ENCODE measurements at places on chromosomes 5 and 9.

DNA sequence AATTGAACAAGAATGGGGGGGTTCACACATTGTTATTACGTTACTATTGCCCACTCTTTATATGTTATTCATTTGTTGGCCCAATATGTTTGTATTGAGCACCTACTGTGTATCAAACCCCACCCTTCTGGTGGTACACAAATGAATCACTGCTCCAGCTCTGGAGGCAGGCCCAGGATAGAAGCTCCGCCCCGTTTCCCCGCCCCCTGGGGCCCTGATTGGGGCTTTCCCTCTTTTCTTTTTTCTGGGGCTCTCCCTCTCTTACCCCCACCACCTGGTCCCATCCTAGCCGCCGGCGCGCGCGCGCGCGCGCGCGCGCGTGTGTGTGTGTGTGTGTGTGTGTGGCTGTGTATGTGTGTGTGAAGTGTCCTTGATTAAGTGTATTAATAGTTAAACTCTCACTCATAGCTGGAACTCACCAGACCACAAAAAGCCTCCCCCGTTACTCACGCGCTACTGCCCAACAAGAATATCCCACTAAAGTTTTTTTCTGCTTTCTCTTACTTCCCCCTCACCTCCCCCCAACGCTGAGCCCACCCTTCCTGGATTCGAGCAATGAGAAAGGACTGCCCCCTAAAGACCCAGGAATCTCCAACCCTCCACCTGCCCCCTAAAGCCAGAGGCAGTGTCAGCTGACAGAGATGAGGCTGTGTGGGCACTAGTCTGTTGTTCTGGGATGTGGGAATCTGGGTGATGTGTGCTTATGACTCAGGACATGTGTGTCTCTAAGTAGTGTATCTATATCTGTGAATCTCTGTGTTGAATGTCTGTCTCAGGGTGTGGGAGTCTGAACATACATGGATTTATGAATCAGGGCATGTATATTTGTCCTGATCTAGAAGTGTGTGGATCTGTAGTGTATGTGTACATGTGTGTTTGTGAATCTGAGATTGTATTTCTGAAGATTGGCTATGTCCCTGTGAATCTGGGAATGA is 4.0 kb downstream of the CXXC5 start:
- DNase-seq, result no peak

- DNase-seq, result no peak
Observed at GRCh38 chr5:135707302-135707701, 127.2 kb upstream of the SLC25A48 start.

- no peak for DNase-seq
Observed at GRCh38 chr5:15238006-15238405, 262.0 kb upstream of the FBXL7 start.

DNA sequence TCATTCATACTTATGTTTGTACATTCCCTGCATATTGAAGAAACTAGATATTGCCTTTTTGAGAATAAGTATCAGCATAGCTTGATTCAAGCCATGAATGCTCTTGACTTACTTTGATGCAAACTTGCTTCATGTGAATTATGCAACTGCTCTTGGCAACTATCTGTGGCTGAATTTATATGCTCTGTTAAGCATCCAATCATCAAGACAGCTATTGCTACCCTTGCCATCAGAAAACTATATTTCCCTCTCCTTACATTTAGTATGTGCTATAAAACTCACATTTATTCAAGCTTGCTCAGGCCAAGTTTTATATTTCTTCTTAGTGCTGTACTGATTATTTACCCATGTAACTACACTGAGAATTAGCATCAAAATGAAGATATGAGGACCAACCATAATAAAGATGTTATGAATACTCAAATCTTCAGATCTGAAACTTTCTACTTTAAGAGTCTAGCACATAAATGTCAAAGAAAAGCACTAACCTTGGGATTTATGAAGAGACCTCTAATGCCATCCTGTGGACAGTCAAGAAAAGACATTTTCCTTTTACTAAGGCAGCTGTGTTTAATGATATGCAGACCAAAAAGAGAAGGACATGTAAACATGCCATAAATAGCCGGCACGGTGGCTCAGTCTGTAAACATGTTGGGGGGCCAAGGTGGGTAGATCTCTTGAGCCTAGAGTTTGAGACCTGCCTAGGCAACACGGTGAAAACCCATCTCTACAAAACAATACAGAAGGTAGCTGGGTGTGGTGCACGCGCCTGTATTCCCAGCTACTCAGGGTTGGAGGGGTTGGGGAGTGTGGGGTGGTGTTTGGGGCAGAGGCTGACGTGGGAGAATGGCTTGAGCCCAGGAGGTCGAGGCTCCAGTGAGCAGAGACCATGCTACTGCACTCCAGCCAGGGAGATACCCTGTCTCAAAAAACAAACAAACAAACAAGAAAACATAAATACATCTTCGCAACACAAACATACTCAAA is 267.0 kb upstream of the TYRP1 start:
- no peak for DNase-seq

- no peak for DNase-seq
Observed at GRCh38 chr9:34777666-34778065, 67.7 kb upstream of the CCL21 start.

DNA sequence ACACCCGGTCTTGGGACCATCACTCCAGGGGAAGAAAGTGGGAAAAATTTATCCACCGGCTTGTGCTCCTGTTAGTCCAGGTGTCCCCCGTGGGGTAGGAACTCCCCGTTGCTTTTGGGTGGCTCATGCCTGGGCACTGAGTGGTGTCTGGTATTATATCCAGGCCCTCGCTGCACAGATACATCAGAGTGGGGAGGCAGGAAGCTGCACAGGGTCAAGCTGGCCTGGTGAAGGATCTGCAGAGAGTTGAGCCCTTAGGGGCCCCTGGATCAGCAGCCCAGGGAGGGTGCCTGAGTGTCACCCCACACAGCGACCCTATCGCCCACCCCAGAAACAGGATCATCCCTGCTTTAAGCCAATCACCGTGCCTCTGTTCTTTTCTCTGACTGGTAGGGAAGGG is 24.4 kb upstream of the COL5A1 start:
- DNase-seq, result no peak

DNA sequence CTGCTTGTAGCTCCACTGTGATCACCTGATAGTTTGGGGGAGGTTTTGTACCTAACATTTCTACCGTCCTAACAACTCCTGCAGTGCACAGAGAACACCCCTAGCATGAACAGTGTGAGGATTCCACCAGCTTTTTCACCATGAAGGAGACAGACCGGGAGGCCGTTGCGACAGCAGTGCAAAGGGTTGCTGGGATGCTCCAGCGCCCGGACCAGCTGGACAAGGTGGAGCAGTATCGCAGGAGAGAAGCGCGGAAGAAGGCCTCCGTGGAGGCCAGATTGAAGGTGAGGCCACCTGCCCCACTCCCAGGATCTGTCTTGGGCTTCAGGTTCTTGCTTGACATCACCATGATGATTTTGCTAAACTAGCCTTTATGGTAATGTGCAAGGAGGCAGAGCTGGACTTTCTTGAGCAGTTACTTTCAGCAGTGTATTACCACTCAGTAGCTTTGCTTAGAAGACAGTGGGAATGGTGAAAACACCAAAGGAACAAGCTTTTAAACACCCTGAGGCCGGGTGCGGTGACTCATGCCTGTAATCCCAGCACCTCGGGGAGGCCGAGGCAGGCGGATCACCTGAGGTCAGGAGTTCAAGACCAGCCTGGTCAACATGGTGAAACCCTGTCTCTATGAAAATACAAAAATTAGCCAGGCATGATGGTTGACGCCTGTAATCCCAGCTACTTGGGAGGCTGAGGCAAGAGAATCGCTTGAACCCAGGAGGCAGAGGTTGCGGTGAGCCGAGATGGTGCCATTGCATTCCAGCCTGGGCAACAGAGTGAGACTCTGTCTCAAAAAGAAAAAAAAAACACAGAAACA is 3.3 kb downstream of the EXOC3 start:
- no peak for DNase-seq

GRCh38 chr5:132327252-132327955 is 33.2 kb downstream of the SLC22A4 start:
- no peak for DNase-seq

DNA sequence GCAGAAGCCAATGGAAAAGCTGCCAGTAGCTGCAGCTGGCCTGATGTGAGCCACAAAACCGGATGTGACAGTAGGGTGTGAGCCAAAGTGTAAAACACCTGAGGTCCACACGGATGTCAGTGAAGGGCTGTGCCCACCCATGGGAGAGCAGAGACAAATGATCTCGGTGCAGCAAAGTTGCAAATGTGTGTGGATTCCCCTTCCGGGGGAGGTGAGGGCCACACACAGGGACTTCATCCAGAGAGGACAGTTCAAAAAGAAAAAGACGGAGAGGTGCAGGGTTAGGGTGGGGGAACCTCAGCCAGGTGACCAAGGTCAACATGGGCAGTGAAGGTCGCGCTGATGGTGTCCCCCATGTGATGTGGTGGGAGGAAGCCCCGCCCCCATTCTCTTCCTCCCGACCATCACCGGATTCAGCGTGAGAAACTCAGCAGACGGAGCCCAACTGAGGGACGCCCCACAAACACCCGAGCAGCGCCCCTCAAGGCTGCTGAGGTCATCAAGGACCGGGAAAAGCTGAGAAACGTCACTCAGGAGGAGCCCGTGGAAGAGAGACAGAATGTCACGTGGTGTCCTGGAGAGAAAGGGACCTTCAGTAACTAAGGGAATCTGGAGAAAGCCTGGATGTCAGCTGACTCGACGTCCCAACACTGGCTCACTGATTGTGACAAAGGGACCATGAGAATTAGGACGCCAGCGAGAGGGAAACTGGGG is 11.4 kb upstream of the PTGDS start:
- DNase-seq, result no peak
